NCI-H460 (cell line): ENCODE measurements at places on chromosomes 7 and 10. TPM values are rescaled to one million over a fixed set of nuclear protein-coding genes. Genes with fewer than 3 reads are reported as not detected.

DNA sequence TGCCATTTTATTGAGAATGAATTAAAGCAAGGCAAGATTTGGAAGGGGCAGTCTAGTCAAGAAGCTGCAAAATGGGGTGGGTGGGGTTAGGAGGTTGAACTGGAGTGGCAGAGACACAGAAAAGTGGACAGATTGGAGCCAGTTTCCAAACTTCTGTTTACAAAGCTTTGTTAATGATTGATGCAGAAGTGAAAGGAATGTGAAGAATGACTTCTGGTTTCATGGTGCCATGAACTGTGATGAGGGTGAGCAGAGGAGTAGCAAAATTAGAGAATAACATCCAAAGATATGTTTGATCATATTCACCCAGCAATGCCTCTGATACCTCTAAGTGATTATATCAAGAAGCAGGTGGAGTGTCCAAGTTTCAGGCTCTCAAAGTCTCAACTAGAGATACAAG lies 1118.0 kb upstream of the C7orf33 start:
- DNase-seq = no peak

- DNase-seq = no peak
Measured at GRCh38 chr10:58826694-58827093, 314.0 kb downstream of the BICC1 start.

- DNase-seq = no peak
Measured at GRCh38 chr10:93722550-93722949, 20.2 kb upstream of the FRA10AC1 start.

GRCh38 chr7:3917436-3917835 lies 616.4 kb downstream of the SDK1 start:
- DNase-seq = no peak

- peak; percentile 12 for DNase-seq
Measured at GRCh38 chr7:114539575-114539974, 125.0 kb downstream of the FOXP2 start.

DNA sequence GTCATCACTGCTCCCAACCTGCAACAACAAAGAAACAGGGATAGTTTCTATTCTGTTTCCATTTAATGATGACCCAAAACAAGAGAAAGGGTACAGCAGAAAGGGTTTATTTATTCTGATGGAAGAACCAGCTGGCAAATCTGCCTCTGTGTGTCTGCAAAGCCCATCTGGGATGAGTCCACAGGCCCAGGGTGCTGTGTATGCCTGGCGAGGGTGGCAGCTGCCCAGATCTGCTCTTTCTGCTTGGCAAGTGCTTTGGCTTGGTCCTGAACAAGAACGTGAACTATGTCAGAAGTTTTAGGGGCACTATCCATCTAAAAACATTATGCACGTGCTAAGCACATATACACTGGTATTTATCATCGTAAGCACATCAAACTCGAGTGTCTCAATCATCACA lies 333.8 kb downstream of the CXCL12 start:
- no peak for DNase-seq

- no peak for DNase-seq
Measured at GRCh38 chr10:110498087-110498981, 627 bp downstream of the DUSP5 start.

DNA sequence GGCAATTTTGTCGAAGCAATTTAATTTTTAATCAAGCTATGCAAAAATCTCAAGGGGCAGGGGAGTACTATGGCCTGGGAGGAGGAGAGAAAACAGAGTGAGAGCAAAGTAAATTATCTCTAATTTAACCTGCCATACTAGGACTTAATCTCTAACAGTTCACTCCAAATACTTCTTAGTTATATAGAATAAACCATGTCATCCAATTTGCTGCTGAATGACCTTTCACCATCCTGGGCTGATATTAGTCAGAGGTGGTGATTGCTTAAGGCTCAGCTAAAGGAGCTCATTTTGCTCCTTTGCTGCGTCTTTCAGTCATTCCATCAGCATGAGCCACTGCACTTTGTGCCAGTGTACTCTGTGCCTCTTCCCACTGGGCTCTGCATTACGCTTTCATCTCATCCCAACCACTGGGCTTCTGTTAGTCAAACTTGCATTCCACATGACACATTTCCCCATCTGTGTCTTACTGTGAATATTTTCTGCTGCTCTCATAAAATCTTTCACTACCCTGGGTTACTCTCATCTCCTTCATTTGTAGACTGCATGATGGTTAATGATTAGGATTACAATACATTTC lies 84.3 kb downstream of the CD36 start:
- DNase-seq = peak; percentile 97

GRCh38 chr7:128032605-128033235 lies 1.5 kb upstream of the LRRC4 start:
- no peak for DNase-seq

- DNase-seq = no peak
Measured at GRCh38 chr7:151386301-151387160, 23.3 kb downstream of the WDR86 start.

- no peak for DNase-seq
Measured at GRCh38 chr7:101243646-101244374, 1.1 kb downstream of the FIS1 start.

MSMB gene
- total RNA-seq = not detected in 2 replicates

COBL gene
- 21.9 and 23.8 TPM in 2 replicates for total RNA-seq

HABP2 gene
- total RNA-seq = not detected in 2 replicates

ZNF777 gene
- 9.1 and 10.1 TPM in 2 replicates for total RNA-seq

NKX2-3 gene
- total RNA-seq = 0.25 and 0.32 TPM in 2 replicates
